NCI-H510A (cell line): ENCODE measurements at places on chromosomes 7 and 10.

DNA sequence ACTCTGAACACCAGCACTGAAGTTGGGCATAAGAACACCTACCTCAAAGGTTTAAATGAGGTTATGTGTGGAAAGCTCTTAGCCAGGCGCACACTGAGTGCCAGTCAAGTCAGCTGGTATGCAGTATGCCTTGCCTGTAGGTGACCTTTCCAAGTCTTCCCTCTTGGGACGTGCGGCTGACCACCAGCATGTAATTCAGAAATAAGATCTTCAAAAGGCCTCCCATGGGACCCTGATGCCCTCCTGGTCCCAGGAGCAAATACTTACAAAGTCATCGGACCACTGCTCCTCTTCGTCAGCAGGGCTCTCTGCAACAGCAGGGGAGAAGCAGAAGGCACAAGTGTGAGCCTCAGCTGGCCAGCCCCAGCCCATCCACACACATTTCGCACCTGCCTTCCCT is 40.8 kb downstream of the BLNK start:
- DNase-seq, result no peak

- DNase-seq, result no peak
Measured at GRCh38 chr7:20075992-20076820, 141.0 kb downstream of the MACC1 start.

DNA sequence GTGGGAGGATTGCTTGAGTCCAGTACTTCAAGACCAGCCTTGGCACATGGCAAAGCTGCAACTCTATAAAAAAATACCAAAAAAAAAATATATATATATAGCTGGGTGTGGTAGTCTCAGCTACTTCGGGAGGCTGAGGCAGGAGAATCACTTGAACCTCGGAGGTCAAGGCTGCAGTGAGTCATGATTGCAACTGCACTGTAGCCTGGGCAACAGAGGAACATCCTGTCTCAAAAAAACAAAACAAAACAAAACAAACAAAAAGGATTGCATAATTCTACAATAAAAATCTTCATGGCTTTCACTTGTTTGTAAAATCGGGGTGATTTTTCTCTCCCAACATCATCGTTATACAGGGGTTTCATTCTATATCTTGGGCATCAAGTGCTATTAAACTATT is 35.1 kb downstream of the GUSB start:
- no peak for DNase-seq

DNA sequence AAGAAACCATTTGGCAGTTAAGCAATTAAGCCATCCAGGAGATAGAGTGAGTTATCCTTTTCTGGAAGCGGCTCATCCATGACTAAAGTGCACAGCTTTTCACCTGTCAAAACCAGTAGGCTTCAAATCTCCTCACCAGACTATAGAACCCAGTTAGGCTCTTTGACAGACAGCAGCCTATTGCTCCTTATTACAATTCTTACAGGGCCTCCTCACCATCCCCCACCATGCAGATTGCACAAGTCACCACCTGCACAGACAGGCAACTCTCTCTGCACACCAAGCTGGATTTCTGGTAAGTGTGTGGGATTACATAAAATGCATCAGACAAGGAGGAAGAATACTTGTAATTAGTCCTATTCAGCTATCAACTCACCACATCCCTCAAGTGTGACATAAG is 301.6 kb downstream of the SNX13 start:
- DNase-seq, result no peak

DNA sequence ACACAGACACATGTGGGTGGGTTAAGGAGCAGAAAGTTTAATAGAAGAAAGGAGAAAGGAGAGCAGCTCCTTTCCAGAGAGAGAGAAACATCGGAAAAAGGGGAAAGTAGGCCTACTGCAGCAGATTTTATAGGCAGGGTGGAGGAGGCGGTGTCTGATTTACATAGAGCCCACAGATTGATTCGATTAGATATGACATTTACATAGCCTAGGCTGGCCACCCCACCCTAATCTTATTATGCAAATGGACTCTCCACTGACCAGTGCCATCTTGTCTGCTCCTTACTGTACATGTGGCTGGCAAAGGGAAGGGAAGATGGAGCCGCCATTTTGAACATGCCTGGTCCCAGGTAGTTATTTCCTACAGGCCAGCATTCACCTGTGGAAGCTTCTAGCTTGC is 38.7 kb upstream of the SCIN start:
- no peak for DNase-seq

- no peak for DNase-seq
Measured at GRCh38 chr7:68394131-68394530, 1204.1 kb upstream of the AUTS2 start.

GRCh38 chr10:79454259-79454658 is 8.8 kb upstream of the ZCCHC24 start:
- DNase-seq, result no peak

DNA sequence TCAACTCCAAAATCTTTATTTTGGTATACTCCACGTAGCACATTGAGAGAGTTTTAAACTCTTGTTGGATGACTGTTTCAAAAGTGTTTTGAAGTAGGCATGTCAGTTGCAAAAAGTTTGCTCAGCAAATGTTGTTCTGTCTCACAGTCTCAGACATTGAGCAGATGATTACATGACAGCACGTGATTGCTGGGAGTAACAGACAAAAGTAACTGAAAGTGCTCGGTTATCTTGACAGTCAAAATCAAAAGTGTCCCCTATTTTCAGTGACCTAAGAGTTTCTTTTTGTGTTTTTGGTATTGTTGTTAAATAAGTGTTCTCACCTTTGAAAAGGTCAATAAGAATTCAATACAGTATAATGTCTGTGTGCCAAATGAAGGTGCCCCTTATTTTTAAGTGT is 84.3 kb downstream of the CFTR start:
- DNase-seq, result no peak

GRCh38 chr7:42550706-42551470 is 313.9 kb upstream of the GLI3 start:
- DNase-seq, result no peak

DNA sequence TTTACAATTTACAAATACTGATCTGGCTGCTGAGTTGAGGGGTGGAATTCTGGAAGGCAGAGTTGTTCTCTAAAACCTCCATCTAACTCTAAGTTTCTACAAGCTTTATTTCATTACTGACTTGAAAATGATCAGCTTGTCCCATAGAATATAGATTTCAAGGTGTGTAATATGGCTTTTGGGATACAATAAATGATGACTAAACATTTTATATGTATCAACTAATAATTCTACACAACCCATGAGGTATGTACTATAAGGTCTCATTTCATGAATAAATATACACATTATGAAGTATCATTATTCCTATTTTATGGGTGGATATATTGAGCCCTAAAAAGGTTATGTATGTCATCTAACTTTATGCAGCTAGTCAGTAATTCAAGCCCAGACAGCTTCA is 1214.3 kb upstream of the SORCS1 start:
- DNase-seq, result no peak

DNA sequence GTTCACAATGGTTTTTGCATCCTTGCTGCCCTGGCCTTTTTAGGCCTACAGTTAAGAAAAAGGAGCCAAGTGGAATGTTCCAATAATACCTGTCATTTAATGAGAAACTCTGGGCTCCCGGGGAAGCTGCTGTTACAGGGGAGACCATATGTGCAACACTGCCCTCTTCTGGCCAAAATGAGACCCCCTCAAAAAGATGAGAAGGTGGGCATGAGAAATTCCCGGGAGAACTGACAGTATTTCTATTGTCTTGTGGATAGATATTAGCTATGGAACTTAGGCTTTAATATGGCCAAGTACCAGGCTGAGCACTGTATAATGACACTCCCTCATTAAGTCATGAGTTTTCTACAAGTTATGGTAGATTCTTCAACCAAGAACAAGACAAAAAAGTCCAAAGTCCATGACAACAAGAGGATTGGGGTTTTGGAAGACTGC is 99.4 kb downstream of the CCDC3 start:
- DNase-seq, result peak; percentile 44

DNA sequence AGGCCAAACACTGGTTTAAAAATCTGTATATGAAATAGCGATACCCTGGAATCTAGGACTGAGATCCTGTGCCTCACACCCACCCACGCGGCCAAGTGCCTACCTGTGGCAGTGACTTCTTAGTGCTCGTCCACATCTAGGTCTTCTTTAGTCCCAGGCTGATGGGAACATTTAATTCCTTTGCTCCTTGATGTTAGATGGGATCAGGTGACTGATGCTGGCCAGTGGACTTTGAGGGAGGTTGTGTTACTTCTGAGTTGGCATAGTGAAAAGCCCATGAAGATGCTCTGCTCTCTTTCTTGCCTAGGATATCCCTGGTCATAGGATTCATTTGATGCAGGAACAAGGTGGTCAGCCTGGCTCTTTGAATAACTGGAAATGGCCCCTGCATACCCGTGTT is 59.2 kb downstream of the BMPR1A start:
- no peak for DNase-seq

DNA sequence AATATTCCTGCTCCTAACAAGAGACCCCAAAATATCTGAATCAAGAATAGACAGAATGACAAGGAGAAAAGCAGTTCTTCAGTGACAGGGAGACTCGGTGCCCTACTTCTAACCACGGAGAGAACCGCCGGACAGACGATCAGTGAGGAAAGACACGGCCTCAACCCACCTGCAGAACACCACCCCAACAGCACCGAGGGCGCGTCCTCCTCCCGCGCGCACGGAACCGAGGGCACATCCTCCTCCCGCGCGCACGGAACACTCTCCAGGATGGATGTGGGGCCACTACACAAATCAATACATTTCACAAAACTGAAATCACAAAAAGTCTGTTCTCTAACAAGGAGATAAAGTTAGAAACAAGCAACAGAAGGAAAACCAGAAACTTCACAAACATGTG is 9.7 kb upstream of the ADAM8 start:
- DNase-seq, result no peak

DNA sequence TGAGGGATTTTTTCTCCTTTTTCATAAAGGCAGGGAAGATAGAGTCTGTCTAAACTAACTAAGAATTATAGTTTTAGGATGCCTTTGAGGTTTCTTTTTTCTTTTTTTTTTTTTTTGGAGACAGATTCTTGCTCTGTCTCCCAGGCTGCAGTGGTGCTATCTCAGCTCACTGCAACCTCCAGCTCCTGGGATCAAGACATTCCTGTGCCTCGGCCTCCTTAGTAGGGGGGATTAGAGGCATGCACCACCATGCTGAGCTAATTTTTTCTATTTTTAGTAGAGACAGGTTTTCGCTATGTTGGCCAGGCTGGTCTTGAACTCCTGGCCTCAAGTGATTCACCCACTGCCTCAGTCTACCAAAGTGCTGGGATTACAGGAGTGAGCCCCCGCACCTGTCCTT is 239.7 kb downstream of the KCND2 start:
- no peak for DNase-seq

GRCh38 chr7:33814400-33814799 is 90.9 kb upstream of the BMPER start:
- DNase-seq, result no peak

- no peak for DNase-seq
Measured at GRCh38 chr10:102613286-102613685, 31.0 kb upstream of the TRIM8 start.

GRCh38 chr7:4807598-4808016 is 32.2 kb downstream of the AP5Z1 start:
- no peak for DNase-seq

GRCh38 chr7:43879477-43879876 is 10.2 kb upstream of the MRPS24 start:
- no peak for DNase-seq

GRCh38 chr10:10798102-10798863 is 219.4 kb upstream of the CELF2 start:
- DNase-seq, result no peak

- DNase-seq, result no peak
Measured at GRCh38 chr7:102223184-102223583, 63.5 kb upstream of the SH2B2 start.

GRCh38 chr7:115546790-115547189 is 483.8 kb downstream of the TFEC start:
- no peak for DNase-seq

DNA sequence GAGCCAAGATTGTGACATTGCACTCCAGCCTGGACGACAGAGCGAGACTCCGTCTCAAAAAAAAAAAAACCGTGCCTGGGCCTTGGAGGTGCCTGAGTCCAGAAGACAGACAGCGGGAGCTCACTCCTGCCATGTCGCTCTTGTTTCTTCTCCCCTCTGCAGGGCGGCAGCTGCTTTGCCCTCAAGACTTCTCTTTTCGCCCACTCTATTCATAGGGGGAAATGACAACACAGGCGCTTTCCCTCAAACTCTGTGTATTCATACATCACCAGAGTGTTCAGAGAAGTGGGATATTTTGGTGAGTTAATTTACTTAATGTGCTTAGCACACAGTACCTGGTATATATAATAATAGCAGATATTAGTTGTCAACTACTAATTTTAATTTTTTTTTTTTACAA is 44.5 kb downstream of the FOXK1 start:
- DNase-seq, result no peak

GRCh38 chr7:24540956-24541355 is 32.3 kb upstream of the PALS2 start:
- no peak for DNase-seq

DNA sequence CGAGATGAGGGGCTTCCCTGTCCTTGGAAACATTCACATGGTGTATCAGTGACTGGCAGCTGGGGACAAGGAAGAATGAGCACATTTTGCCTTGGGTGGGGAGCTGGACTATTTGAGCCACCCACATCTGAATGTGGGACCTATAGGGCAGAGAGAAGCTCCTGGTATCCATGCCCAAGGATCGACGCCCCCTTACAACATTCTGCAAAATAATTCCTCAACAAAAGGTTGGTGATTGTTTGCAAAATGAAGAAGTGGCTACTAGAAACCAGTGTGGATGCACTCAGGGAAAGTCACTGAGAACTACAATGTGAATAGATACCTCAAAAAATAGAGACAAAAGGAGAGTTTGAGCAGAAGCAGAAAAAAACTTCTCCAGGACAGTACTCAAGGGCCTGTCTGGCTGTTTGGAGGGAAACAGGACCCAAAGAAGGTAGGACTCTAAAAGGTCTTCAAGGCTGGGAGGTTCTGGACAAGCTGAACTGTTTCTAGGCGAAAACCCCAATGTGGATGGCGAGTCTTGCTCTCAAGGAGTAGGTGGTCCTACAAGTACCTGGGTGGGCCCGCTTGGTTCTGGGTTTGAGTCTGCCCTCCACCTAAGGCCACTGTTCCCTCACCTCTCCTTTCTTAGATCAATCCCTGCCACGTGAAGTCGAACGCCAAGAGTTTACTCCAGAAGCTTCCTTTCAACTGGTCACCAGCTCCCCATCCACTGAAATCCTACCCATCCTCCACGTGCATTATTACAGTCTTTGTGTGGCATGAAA is 125.0 kb upstream of the ZNF746 start:
- DNase-seq, result no peak

GRCh38 chr10:81546243-81546642 is 328.8 kb upstream of the NRG3 start:
- DNase-seq, result no peak

DNA sequence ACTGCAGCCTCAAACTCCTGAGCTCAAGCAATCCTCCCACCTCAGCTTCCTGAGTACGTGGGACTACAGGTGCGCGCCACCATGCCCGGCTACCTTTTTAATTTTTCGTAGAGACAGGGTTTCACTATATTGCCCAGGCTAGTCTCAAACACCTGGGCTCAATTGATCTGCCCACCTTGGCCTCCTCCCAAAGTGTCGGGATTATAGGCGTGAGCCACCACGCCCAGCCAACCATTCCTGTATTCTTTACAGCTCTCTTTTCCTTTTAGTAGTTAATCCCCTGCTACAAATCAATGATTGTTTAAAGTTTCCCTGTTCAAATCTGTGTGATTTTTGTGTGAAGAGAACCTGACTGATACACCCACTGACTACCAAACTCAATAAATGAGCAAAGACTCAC is 75.4 kb upstream of the SVIL start:
- no peak for DNase-seq
